ENCODE measurements at places on chromosomes 7 and 10.

GRCh38 chr7:27046854-27047549, 48.8 kb downstream of the HOXA1 start:
- DNase-seq = no peak

DNA sequence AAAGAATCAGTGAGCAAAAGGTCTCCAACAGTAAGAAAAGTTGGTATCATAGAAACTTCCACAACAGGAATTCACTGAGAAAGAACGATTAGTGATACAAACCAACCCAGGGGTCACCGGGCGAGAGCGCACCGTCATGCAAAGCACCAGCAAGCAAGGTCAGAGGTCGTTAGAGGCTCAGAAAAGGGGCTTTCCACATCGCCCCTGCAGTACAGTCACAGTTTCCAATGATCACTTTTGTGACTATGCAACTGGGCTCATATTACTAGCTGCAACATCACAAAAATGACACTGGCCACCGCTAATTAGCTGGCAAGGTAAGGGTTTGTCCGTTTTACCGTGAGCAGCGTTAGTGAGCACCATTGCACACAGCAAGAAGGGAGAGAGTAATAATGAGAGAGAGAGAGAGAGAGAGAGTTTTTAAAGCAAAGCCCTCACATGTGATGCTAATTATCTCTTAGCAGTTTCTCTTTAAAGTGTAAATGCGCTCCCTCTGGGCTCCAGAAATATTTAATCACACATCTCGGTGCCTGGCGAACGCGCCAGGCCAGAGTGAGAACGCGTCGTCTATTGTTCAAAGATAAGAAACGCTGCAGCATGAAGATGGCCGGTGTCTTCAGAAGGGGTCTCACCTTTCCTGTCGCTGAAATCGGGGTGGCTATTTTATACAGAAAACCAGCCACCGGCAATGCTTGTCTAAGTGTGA, 237.5 kb downstream of the DNAJB6 start:
- no peak for DNase-seq

- no peak for DNase-seq
These were observed 130.9 kb downstream of the SND1 start for GRCh38 chr7:127782654-127783559.

- no peak for DNase-seq
These were observed 10.4 kb downstream of the SFRP5 start for GRCh38 chr10:97761331-97761865.

GRCh38 chr7:148697256-148698006, 1.3 kb upstream of the CUL1 start:
- DNase-seq = no peak

DNA sequence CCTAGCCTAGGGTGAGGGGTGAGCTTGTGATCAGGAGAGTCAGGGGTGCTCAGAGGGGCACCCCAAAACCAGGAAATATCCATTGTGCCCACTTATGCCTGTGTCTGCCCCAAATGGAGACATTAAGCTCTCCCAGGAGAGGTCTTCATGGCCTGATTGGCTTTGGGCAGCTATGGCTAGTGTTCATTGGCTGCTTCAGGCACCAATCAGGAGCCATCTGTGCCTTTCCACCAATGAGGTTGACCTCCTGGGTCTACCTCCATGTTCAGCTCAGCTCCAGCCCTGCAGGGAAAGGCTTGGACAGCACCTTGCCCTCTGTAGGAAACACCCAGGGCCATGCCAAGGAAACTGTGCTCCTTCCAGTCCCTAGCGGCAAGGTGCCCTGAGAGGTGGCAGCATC, 23.9 kb upstream of the HSPB1 start:
- no peak for DNase-seq

GRCh38 chr7:20310963-20311742, 19.5 kb upstream of the ITGB8 start:
- no peak for DNase-seq

- DNase-seq = no peak
These were observed 2.0 kb downstream of the NFKB2 start for GRCh38 chr10:102397222-102398171.

GRCh38 chr10:77601488-77601887, 36.1 kb downstream of the KCNMA1 start:
- DNase-seq = no peak

DNA sequence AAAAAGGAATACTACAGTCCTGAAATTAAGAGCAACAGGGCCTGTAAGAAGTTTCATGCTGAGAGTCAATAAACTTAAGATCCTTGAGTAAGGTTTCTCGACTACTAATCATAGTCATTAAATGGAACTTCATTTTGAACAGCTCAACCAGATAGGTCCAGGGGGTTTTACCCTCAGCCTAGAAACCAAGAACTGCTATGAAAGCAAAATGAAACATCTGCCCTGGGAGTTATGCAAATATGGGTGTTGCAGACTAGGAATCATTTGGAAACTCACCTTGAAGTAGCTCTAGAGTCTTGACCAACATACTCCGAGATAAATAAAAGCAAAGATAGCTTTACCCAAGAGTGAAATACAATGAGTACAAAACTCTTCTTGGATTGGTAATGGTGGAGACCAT, 128.0 kb downstream of the HGF start:
- DNase-seq = no peak

GRCh38 chr10:28839600-28840007, 162.3 kb downstream of the BAMBI start:
- no peak for DNase-seq

- no peak for DNase-seq
These were observed 482.2 kb upstream of the C7orf33 start for GRCh38 chr7:148108381-148108780.

- no peak for DNase-seq
These were observed 75.3 kb upstream of the CC2D2B start for GRCh38 chr10:95832216-95833041.

DNA sequence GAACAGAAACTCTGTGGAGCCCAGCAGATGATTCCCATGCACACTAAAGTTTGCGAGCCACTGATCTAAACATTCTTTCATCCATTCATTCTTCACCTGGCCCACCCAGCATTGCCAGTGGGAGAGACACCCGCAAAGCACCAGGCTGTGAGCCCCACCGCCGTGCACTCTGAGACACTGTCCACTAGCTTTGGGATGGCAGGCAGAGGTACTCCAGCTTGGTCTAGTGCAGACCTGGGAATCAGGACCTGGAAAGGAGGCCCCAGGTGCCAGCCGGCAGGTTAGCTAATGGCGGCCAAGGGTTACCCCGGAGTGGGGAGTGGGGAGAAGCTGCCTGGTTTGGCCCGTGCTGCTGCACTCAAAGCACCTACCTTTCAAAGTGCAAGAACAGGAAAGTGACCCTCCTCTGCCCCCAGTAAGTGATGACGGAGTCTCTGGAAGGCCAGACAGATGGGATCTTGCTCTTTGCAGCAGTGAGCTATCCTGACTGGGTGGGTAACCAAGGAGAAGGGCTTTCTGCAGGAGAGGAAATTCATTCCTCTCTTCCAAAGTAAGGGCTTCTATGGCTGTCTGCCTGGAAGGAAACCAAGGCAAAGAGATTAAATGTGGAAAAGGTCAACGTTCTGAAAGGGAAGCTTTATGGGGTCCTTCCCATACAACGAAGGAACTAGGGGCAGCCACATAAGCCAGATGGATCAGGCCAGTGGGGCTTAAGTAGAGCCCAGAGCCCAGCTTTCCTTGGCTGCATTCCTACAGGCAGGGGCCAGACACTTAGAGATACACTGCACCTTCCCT, 74.2 kb upstream of the LRRC4 start:
- DNase-seq = no peak

- peak; percentile 39 for DNase-seq
These were observed 613 bp downstream of the MAPK8 start for GRCh38 chr10:48306870-48307710.

GRCh38 chr7:27825891-27826290, 85.9 kb downstream of the TAX1BP1 start:
- no peak for DNase-seq

GRCh38 chr7:63998549-63998948, at the start of gene ZNF722:
Gene ZNF722, plus strand, starts transcription at chr7:63998849. Its CDS starts 113 bp downstream, at chr7:63998962.
- DNase-seq = no peak

DNA sequence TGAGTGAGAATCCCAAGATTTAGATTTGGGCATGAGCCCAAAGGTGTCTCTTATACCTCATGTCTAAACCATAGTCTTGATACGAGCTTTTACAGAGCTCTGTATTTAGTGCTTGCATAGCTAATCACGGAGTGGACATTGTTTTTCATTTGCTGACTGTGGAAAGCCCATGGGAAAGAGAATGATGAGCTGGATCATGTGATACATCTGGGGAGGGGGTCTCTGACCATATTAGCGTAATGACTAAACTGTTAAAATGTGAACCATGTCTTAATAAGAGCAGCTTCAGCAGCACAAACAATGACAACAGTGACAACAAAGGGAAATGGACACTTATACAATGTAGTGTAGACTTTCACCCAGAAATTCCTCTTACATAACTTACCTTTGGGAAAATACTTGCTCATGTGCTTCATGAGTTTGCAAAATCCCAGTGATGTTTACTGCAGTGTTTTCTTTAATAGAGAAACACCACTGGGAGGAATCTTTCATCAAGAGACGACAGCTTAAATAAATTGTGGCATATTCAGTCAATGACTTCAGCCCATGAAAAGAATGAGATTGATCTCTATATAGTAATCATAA, 44.0 kb upstream of the ITGB1 start:
- no peak for DNase-seq

- no peak for DNase-seq
These were observed 120.6 kb downstream of the SEM1 start for GRCh38 chr7:96589038-96589437.

- no peak for DNase-seq
These were observed 88.3 kb downstream of the CHST15 start for GRCh38 chr10:124005091-124005490.

DNA sequence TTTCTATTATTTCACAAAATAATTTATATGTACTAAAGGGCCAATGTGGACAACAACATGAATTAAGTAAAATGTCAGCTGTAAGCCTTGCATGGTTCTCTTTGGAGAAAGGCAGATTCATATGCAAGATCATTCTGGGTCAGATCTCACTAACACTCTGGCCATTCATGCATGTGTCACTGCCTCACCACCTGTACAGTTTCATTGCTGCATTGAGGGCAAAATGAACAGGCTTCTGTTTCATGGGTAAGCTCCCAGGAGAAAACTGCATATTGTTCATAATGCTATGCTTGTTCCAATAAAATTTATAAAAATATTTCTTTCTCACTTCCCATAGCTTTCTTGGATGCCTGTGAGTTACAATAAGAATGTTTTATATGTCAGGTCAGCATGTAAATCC, 275.2 kb downstream of the ZNF248 start:
- DNase-seq = no peak

- no peak for DNase-seq
These were observed 167.4 kb upstream of the SH2B2 start for GRCh38 chr7:102119213-102119651.

GRCh38 chr10:120460186-120460585, 3.2 kb downstream of the PLPP4 start:
- no peak for DNase-seq

DNA sequence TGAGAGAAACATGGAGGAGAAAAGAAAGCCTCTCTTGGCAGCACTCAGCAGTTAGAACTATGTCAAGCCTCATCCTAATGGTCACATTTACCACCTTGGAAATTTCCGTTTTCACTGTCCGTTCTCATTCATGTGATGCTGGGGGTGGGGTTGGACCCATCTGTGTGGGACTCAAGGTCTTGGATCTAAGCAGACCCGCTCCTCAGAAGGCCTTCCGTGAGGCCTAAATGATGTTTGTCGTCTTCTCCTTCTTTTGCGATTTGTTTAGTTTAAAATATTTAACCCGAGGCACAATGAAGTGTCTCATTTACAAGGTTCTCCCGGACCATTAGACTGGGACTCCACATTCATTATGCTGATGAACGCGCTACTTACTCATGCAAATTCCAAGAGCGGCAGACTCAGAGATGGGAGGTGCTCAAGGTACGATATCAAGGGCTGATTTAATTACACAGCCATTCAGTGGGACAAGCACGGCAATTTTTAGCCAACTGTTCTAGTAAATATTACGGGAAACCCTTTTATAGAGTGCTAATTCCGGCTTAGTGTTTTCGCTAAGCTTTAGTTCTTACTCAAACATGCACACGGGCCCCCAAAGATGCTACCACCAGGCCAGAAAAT, 109.1 kb upstream of the EFCAB10 start:
- no peak for DNase-seq

- no peak for DNase-seq
These were observed 35.7 kb downstream of the NAPEPLD start for GRCh38 chr7:103113164-103113563.

GRCh38 chr7:125059861-125060456, 130.3 kb upstream of the POT1 start:
- no peak for DNase-seq

DNA sequence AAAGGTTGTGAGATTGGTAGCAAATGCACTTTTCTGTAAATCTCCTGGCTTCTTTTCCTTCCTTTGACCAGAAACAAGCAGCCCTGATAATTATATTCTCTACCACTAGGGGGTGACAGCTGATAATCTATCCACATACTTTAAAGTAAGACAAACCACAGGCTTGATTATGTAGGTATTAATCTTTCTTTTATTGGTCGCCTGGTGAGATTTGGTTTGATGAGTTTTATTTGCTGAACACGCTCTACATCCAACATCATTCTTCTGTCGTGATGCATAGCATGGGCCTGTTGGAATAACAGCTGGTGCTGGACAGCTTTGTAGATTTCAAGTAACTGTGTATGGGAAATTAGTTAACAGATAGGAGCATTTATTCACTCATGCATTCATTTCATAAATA, 63.5 kb downstream of the ZNF365 start:
- peak; percentile 17 for DNase-seq

GRCh38 chr7:96349572-96349971, 27.7 kb upstream of the SLC25A13 start:
- DNase-seq = no peak

DNA sequence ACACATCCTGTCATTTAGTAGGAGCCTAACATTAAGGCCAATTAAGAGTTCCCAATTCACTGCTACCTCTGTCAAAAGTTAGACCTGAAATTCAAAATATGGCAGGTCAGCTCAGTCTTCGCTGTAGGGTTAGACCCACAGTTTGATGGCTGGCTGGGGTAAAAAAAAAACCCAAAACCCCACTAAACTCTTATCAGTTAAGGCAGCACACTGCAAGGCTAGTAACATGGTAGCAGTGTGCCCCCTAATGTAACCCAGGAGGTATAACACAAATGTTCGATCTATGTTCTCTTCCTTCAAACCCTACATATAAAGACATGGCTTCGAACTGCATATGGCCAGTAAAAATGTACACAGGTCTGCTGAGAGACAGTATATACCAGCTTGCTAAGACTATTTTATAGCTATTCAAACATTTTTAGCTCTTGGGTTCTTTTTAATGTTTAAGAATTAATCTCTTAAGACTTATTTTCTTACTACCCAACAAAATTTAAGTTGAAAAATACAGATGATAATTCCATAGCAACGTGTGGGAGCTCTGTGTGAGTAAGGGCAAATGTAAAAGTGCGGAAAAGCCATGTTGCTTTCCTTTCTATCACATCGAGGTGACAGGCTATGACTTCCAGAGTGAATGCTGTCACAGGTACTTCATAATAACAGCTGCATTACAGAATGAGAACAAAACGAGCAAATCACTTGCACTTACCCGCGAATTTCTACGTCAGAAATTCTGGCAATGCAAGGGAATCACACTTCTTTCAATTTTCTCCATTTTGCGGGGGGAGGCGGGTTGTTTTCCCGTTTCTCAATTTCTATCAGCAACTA, 168.4 kb upstream of the IMMP2L start:
- peak; percentile 33 for DNase-seq

All from HuH-7 (cell line).